Stimulated activated CD8-positive, alpha-beta memory T cell treated with anti-CD3 and anti-CD28 coated beads, Interleukin-4, amount 100 ng/mL, for 1 hour (primary cell): ENCODE measurements at places on chromosomes 12 and 14.

DNA sequence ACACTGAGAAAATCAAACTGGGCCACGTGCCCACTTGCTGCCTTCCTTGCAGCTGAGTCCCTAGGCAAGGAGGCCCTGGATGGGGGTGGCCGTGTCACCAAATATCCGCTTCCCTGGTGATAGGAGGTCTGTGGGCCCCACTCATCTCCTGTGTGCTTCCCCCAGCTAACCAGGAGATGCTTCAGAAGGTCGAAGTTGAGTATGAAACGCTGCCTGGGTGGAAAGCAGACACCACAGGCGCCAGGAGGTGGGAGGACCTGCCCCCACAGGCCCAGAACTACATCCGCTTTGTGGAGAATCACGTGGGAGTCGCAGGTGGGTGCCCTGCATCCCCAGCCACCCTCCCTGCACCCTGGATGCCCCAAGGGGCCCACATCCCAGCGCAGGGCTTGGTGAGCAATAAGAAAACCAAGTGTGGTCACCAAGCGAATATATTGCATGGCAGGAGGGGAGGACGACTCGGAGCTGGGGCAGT, 6.8 kb upstream of the SIVA1 start:
- DNase-seq: no peak

DNA sequence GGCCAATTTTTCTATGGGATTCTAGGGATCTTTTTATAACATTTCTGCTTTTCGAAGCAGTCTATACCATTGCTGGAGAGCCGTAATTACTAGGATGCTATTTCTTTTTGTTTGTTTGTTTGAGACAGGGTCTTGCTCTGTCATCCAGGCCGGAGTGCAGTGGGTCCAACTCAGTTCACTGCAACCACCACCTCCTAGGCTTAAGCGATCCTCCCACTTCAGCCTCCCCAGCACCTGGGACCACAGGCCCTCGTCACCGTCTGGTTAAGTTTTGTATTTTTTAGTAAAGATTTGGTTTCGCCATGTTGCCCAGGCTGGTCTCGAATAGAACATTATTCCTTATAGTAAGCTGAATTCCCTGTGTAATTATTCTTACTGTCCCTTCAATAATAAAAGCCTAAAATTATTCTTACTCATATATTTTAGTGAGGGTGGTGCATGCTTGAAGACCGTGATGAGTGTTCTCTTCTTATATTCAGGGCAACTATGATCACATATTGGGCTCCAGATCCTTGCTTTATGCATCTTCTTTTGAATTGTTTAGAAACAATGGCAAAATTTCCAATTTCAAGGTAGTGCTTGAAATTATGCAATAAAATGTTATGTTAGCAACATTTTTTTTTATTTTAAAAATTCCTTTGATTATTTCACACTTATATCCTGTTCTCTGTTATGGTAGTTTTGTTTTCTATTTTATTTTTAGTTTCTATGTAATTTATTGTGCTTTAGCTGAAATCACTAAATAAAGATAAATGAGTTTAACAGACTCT, 66.2 kb downstream of the CRADD start:
- DNase-seq: no peak

DNA sequence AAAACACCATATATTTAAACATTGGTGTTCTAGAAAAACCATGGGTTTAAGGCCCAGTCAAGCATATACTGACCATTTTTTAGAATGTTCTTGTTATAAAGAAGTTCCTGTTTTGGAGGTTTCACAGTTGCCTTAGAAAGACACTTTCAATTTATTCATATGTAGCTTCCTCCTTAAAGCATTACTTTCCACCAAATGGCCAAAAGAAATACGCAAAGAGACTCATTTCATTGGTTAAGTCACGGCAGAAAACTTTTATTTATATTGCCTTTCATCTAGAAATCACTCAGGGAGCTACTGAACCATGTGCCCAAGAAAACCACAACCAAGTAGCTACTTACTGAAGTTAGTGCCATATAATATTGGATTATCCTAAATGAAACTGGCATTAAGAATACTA, 40.0 kb downstream of the MYBPC1 start:
- no peak for DNase-seq

DNA sequence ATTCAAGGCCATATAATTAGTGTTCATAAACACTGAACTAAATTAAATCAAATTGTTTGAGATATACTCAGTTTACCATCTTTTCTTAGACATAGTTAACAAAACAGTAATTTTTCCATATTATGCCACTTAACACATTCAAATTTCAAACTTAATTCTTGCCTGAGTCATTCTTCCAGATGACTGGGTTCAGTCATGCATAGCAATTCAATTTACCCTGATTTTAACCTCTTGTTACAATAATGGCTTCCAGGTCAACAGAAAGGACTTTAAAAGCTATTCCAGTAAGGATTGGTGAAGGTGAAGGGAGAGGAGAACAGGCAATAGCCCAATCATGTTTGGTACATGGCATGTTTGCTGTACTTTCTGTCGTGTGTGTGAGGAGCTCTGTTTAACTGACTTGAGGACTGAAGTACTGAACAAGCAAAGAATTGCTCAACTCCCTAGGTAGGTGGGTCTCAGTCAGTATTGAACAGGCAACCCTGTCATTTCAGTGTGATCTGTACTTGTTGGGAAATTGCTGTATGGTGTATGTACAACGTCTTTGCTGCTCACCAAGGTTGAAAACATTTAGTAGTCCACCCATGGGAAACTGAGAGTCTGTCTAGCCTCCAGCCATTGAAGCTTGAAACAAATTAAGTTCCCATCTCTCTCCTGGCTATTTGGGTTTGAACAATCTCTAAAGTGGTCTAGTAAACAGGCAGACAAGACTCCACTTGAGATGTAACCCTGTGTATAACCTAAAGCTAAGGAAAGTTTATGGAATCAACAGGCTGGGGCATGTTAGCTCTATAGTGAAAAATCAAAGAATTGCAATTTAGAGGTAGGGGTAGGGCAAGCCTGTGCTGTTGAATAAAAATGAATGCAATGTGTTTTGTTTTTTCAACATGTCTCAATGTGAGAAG, 327.2 kb downstream of the BTG1 start:
- DNase-seq: no peak

DNA sequence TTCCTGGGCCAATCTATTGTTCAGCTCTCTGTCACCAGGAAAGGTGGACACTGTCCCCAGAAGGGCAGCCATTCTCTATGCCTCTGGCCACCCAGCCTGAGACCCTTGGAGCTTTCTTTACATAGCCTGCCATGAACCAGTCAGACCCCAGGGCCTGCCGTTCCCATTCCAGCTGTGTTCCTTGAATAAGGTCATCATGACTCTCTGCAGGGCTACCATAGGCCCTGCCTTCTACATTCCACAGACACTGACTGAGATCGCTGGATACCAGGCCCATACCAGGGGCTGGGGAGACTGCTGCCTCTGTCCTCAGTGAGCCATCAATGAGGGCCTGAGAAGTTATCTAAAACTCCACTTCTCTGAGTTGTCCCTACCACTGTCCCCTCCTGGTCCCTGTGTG, 75.5 kb downstream of the SYNE3 start:
- DNase-seq: no peak

GRCh38 chr12:85568395-85569103, 267.7 kb downstream of the RASSF9 start:
- DNase-seq: no peak

GRCh38 chr12:90842477-90842876, 112.5 kb downstream of the CCER1 start:
- DNase-seq: no peak

DNA sequence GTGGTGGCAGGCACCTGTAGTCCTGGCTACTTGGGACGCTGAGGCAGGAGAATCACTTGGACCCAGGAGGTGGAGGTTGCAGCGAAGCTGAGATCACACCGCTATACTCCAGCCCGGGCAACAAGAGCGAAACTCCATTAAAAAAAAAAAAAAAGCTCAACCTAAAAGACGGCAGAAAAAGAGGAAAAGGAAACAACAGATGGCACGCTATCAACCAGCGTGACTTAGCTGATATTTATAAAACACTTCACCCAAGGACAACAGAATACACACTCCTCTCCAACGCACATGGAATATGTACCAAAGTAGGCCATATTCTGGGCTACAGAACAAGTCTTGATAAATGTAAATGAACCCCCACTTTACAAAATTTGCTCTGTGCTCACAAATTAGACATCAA, 34.0 kb upstream of the CLMN start:
- DNase-seq: no peak

DNA sequence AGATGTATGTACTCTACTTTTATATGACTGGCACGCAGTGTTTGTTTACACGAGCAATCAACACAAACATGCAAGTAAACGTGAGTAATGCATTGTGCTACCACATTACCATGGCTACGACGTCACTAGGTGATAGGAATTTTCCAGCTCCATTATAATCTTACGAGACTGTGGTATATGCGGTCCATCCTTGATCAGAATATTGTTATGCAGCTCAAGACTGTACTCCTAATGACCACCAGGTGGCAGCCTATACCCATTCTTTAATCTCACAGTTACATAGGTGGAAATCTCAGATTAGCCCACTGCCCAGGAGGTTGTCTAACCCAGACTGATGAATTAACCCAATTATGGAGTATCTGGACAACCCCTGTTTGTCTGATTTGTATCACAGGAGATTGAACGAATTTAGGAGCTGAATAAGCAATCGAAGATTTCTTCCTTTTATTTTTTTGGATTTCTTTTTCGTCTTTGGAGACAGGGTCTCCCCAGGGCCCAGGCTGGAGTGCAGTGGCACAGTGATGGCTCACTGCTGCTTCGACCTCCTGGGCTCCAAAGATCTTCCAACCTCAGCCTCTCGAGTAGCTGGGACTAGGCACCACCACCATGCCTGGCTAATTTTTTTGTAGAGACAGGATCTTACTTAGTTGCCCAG, 8.7 kb upstream of the TESPA1 start:
- peak; percentile 35 for DNase-seq

DNA sequence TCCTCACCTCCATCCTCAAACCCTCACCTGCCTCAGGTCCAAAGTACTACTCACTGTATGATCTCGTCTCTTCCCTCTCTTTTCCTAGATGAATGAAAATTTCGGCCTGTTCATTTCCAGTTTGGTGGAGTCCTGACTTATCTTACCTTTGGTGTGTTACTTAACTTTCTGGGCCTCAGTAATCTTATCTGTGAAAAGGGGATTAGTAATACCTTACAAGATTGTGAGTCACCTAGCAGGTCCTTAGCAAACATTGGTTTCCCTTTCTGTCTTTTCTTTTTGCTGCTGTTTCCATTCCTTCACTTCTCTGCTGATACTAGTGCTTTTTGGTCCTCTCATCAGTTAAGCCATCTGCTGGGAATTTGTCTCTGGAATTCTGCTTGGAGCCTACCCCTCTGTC, 52.8 kb downstream of the AKAP6 start:
- no peak for DNase-seq

DNA sequence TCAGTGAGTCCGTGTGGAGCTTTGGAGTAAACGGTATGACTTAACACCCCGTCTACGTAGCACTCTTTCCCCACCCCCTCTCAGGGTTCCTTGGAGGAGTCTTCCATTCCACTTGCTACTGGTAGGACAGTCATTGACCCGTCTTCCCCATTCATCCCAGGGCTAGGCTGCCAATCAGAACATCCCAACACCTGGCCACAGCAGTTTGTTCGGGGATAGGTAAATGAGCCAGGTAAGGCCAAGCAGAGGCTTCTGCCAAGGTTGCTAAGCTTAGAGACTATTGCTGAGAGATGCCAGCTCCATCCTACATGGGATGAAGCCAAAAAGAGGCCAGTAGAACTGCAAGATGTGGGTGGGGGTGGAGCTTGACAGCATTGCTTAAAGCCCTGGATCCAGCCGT, 130.8 kb downstream of the BCL11B start:
- no peak for DNase-seq

- DNase-seq: no peak
Measured at GRCh38 chr12:80681786-80682185, 25.6 kb upstream of the MYF6 start.

GRCh38 chr14:65704437-65704836, 291.9 kb downstream of the FUT8 start:
- no peak for DNase-seq
